ENCODE measurements at places on chromosomes 12 and 14.

- DNase-seq, result no peak
These were observed 4.7 kb downstream of the HOMEZ start for GRCh38 chr14:23281247-23281646.

DNA sequence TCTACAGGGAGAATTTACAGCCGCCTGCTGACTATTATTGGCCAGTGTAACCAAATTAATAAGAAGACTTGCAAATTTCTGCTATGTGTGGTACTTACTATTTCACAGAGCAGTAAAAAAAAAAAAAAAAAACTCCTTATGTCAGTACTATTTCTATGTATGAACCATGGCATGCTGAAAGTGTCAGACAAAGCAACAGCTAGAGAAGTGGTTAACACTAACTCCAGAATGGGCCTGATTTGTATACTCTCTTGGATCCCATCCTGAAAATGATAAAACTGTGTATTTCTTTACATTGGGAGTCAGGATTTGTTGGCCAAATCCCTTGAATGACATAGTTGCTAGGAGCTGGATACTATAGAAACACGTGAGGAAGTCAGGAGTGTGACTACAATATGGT lies 416.8 kb downstream of the EGLN3 start:
- no peak for DNase-seq

GRCh38 chr12:111430433-111431353 lies 25.0 kb downstream of the SH2B3 start:
- DNase-seq, result no peak

GRCh38 chr12:57299514-57300016 lies 48.6 kb upstream of the STAC3 start:
- no peak for DNase-seq

DNA sequence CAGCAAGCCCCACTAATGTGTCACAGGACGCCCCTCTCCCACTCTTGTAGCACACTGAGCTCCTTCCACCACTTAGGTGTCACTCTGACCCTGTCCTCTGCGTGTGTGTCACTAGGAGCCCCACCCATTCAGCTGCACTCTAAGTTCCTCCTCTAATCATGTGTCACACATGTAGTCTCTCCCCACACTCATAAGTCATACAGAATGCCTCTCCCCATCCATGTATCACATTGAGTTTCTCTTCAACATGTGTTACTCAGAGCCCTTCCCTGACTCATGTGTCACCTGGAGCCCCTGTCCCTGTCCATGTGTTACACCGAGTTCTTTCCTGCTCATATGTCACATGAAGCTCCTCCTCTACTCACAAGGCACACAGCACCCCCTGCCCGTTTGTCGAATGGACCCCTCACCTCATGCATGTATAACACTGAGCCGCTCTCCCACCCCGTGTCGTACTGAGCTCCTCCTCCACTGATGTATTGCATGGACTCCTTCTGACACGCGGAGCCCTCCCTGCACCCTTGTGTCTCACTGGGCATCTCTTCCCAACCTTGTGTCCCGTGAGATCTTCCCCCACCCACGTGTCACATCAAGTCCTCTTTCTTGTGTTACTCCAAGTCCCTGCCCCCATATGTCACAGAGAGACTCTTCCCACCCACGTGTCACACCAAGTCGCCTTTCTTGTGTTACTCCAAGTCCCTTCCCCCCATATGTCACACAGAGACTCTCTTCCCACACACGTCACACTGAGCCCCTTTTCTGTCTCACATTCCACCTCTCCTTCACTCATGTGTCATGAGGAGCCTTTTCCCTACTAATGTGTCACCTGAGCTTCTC lies 31.0 kb downstream of the RTL1 start:
- no peak for DNase-seq

- DNase-seq, result no peak
These were observed 211.3 kb upstream of the DIO3 start for GRCh38 chr14:101350021-101350420.

Data from kidney glomerular epithelial cell (primary cell).